Hippocampal formation (tissue), 2 donors: ENCODE measurements at places on chromosomes 12 and 14.

- DNase-seq = no peak
Measured at GRCh38 chr12:5439371-5439771, 7.5 kb downstream of the NTF3 start.

DNA sequence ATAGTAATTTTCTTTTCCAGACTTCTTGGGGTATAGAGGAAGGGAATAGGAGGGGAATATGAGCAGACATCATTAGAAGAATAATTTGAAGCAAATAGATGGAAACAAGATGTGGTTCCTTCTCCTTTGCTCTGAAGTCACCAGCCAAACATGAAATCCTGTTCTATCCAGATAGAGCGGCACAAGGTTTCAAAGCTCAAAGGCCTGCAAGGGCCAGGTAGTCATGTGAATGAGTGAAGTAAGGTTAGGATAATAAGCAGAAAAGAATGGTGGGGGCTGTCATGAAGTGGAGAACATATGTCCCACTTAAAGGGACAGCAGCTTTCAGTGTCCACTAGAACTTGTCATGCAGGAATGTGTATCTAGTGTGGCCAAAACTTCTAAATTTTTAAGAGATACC, 2.5 kb upstream of the IKZF4 start:
- no peak for DNase-seq

GRCh38 chr12:2256915-2257314, 204.1 kb downstream of the CACNA1C start:
- no peak for DNase-seq

DNA sequence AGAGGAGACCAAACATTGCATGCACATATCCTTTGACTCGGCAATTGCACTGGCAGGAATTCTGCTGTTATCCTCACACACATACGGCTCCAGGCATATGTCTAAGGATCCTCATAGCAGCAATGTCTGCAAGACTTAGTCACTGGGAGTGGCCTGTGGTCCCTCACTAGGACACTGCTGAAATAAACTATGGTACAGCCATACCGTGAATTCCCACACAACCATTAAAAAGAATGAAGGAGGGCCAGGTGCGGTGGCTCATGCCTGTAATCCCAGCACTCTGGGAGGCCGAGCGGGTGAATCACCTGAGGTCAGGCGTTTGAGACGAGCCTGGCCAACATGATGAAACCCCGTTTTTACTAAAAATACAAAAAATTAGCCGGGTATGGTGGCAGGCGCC, 105.1 kb downstream of the ZFP36L1 start:
- no peak for DNase-seq

DNA sequence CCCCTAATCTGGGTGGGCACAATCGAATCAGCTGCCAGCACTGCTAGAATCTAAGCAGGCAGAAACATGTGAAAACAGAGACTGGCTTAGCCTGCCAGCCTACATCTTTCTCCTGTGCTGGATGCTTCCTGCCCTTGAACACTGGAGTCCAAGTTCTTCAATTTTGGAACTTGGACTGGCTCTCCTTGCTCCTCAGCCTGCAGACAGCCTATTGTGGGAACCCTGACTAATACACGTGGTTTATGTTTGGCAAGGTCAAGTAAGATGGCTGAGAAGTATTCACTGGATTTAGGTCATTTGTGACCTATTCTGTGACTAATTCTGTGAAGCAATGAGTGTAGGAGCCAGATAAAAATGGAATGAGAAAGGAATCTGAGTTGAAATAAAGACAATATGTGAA, 11.0 kb downstream of the GPR135 start:
- no peak for DNase-seq

GRCh38 chr12:126493366-126494108, 1428.3 kb downstream of the AACS start:
- DNase-seq = no peak

DNA sequence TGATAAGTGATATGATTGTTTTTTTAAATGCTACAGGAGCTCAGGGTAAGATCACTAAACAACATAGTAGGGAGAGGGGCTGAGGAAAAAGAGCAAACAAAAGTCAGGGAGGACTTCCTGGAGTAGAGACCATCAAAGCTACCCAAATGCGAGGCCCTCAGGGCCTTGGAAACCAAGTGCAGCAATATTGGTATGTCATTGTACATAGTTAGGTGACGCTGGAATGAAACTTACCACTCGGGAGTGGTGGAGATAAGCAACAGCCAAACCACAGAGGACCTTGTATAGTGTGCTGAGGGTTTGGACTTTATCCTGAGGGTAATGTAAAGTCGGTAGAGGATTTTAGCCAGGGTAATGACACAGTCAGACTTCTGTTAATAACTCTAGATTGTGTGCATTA, 13.8 kb downstream of the KITLG start:
- no peak for DNase-seq

DNA sequence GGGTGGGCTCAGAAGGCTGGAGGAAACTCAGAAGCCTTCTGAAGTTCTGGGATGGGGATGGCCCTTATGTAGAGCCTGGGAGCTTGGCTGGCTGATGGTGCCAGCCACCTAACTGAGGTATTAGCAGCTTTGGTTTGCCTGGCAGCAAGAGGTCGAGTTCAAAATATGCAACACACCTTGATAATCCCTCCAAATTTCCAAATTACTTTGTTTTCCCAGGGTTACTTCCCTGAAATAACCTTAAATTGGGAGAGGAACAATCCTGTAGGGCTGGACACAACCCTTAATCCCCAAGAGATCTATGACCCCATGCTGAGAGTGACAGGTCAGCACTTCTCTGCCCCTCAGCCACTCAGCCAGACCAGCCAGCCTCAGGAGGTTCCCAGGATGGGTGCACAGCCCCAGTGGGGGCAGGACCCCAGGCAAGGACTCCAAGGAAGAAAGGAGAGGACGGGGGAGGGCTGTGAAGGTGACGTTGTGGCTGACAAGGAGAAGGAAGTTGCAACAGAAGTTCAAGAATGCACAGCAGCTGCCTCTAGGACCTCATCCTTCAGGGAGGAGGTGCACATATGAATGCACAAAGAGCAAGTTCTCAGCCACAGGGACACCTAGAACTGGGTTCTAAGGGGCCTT, 18.6 kb upstream of the KRT77 start:
- DNase-seq = no peak

GRCh38 chr14:104692261-104692938, 3.0 kb downstream of the INF2 start:
- DNase-seq = no peak
